ENCODE measurements at places on chromosomes 4 and X.

DNA sequence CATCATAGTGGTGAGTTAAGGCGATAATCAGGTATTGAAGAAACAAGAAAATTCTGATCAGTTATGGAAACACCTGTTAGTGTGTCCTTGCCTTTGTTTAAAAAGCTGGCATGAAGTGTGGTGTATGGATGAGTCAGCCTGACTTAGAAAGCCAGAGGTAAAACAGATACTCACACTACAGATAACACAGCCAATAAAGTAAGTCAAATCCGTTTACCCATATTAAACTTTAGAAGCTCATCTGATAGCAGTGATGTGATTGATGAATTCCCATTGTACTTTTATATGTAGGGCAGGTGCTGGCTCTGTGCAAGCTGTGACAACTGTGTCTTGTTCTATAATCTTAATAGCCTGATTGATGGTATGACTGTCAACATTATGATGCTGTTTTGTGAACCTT, 1392.7 kb upstream of the IGFBP7 start:
- DNase-seq, result no peak

DNA sequence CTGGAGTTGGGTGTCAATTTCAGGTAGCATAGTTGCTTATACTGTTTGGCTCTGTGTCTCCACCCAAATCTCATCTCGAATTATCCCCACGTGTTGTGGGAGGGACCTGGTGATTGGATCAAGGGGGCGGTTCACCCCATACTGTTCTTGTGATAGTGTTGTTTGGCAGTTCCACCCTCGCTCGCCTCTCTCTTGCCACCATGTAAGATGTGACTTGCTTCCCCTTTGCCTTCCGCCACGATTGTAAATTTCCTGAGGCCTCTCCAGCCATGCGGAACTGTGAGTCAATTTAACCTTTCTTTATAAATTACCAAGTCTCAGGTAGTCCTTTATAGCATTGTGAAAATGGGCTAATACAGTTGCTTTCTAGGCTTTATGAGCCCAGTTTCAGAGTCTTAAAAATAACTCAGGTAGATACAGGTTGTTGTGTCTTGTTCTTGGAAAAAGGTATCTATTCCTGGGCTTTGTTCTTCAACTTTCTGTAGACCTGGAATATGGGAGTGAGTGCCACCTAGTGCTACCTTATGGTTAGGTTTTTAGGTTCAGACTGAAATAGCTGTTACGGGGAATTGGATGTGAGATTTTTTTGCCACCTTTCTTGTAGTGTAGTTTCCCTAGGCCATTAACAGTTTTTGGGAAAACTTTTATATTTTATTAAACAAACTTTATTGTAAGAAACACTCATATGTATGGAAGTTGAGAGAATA, 15.6 kb downstream of the PGK1 start:
- DNase-seq, result no peak

DNA sequence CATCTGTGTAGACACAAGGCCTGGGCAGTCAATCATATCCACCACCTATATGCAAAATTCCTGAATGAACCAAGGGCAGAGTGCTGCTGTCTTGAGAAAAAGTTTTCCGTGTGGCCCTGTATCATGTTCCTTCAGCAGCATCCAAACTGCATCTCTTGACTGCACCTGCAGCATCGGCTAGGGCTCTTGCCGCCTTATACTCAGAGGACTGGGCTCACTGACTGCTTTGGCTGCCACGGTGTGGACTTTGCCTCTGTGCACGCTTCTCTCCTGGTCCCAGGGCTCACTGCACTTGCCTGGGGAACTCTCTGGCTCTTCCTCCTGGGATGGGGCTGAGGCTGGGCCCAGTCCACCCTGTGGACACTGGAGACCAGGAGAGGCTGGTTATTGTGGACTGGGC, 39.5 kb upstream of the STS start:
- no peak for DNase-seq

DNA sequence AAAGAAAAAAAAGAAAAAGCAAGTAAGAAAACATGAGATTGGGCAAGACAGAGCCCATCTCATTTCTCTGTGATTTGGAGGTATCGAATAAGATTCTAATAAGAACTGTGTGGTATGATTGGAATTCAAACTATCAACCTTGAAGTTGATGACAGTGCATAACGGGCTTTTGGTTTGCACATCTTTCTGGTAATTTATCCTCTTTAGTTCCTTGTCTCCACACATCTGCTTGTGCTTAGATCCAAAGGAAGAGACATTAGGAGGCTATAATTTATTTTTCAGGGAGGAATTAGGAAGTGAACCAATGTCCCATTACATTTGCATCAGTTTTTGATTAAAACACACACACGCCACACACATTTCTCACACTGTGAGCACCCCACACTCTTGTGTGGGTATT, 149.9 kb downstream of the ARSF start:
- DNase-seq, result no peak

GRCh38 chr4:141871086-141871770, 234.8 kb downstream of the IL15 start:
- DNase-seq, result peak; percentile 14

GRCh38 chr4:74098427-74098994, 484 bp downstream of the CXCL2 start:
- DNase-seq, result no peak

GRCh38 chrX:40383969-40384368, 196.8 kb upstream of the ATP6AP2 start:
- no peak for DNase-seq

DNA sequence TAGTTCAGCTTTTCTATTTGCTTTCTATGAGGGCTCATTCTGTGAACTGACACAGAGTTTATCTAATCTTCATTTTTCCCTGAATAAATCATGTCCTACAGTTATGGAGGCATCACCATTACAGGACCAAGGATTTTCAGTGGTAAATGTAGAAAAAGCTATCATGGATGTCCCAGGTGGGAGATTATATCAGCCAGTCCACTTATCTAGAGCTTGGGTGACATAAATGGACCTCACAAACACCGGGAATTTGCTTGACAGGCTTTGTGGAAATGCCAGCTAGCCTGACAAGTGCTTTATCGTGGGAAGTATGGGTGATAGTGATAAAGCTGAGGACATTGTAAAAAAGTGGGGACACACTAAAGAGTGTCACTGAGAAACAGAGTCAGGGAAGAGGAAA, 1015.2 kb upstream of the SLIT2 start:
- DNase-seq, result no peak

DNA sequence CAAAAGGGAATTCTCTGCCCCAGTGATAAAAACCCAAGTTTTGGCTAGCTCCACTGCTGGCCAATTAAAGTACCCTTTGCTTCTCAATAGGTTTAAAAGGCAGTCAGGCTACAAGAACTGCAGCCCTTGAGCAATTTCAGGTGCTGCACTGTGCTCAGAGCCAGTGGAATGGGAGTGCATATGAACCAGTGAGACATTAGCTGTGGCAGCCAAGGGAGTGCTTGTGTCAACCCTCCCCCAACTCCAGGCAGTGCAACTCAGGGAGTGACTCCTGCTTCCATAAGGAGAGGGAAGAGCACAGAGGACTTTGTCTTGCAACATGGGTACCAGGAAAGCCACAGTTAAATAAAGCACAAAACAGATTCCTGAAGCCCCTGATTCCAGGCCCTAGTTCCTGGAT, 61.6 kb upstream of the VAMP7 start:
- DNase-seq, result no peak

DNA sequence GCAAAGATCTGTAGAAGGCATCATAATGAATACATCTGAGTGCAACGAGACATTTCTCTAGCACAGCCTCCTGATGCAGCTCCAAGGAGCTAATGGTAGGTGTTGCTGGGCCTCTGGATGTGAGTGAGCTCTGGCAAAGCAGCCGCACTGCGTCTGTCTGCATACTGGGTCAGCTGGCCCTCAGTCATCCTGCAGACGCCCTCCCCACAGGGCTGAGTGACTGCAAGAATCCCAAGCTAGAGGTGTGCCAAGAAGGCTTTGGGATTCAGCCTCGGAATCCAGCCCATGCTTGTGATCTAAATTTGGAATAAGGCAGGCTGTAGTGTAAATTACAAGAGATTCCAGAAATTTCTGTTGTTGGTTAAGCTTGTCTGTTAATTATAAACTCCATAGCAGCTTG, 18.5 kb downstream of the HERC3 start:
- no peak for DNase-seq

DNA sequence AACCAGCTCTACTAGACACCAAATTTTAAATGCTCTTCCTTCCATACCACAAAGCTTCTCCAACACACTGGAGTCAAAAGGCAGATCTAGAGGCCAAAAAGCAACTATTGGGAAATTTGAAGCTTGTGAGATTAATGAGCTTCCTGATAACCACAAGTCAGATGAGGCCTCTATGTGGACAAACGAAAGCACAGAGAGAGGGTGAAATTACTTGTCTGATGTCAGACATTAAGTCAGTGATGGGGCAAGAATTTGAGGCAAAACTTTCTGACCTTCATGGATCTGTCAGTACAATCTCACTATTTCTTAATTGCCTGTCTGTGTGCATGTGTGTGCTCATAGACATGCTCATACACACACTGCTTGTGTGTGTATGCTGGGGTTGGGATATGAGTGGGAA, 103.6 kb downstream of the GUCY2F start:
- DNase-seq, result no peak

DNA sequence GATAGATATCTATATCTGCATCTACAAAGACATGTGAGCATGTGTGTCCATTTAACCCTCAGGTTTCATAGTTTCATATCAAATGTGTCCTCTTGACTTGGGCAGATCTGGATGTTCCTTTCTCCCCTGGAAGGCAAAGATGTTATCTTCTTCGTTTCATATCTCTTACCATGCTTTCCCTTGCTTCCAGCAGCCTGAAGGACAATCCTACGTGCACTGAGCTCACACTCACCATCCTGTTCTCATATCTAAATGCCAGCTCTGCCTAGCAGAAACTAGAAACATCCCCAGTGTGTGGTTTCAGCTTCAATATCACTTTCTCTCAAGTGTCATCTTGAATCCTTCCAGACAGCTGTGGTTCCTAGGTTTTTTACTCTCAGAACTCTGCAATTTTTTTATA, 66.2 kb downstream of the ZAR1 start:
- DNase-seq, result no peak

DNA sequence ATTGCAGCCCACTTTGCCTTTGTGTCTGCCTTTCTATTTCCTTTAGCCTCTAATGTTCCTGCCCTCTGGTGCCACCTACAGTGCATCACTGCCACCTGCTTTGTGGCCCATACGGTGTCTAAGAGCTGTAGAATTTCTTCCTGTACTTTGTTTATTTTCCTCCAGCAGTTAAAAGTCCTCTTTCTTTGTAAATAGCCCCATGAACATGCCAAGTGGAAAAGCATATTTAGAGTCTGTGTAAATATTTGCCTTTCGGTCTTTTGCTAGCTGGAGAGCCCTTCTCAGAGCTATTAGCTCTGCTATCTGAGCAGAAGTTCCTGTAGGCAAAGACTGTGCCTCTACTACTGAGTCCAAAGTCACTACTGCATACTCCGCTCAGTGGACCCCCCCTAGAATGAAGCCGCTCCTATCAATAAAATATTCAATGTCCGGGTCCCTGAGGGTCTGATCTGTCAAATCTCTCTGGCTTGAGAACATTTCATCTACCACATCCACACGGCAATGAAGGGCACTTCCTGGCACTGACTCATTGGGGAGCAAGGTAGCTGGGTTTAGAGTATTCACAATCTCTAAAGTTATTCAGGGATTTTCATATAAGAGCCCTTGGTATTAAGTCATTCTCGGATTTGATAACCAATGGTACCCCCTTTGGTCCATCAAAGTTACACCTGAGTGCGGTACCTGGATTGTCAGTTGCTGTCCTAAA, 36.3 kb downstream of the SULT1E1 start:
- DNase-seq, result no peak

DNA sequence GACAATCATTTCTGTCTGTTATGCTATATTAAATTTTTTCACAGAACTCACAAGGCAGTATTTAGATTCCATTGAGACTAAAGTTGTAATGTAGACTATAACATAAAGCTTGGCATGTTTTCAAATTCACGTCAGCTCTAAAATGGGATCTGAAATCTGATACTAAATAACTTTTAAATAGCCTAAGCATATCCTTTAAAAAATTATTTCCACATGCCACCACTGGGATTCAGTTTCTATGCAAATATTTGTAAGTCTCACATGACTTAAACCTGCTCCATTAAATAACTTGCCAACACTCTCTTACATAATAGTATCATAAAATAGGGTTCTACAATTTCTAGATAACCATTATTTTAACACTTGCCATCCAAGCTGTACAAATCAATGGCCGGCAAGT, 32.4 kb downstream of the KLHL8 start:
- peak; percentile 13 for DNase-seq

GRCh38 chr4:7075962-7076695, 8.3 kb upstream of the GRPEL1 start:
- DNase-seq, result no peak

Measured in skeletal muscle cell (primary cell).